ENCODE measurements at places on chromosomes 7 and 10. TPM values are rescaled to one million over a fixed set of nuclear protein-coding genes. Genes with fewer than 3 reads are reported as not detected.

GRCh38 chr7:66720561-66720960 is 20.0 kb upstream of the RABGEF1 start:
- DNase-seq = no peak

- no peak for DNase-seq
These were observed 167.8 kb upstream of the MYO3A start for GRCh38 chr10:25766213-25766612.

Gene PALD1
- total RNA-seq = 3.4 TPM

Gene FGL2
- 1.6 TPM for total RNA-seq

DNA sequence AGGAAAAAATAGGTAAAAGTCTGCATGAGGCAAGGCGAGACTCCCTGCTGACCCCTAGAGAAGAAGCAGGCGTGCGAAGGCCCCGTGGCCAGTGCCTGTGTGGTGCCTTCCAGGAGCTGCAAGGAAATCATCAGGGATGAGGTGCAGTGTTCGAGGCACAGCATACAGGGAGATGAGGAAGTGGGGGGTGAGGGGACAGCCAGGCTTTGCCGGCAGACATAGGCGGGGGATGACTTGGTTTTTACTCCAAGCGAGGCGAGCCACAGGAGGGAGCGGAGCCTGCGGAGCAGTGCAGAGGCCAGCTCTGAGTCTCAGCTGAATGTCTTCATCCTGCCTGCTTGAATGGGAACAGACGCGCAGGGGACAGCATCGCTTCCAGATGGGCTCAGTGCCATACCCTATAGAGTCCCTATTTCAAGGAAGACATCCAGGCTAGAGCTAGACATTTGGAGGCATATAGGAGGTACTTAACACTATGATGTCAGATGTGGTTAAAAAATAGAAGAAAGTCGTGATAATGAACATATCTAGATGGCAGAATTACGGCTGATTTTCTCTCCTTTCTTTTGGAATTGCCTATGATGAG is 49.5 kb downstream of the TCERG1L start:
- no peak for DNase-seq

- no peak for DNase-seq
These were observed 24.1 kb downstream of the AGAP3 start for GRCh38 chr7:151110236-151110940.

Gene IGF2BP3
- total RNA-seq = 0.97 TPM

DNA sequence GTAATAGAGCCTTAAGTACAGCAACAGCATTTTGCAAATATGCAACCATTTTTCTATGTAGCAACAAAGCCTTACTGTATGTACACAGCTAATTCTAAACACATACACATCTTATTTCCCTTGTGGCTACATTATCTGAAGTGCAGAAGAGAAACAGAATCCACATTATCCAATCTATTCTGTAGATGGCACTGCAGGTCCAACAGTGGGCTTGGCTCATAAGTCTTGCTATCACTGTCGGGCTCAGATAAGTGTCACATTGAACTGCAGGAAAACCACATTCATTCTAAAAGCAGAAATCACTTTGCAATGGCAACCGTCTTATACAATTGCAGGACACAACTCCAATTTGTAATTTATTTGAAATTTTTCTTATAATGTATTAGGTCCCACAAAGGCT is 109.8 kb upstream of the NOBOX start:
- DNase-seq = no peak

Gene INMT
- 4.3 TPM for total RNA-seq

DNA sequence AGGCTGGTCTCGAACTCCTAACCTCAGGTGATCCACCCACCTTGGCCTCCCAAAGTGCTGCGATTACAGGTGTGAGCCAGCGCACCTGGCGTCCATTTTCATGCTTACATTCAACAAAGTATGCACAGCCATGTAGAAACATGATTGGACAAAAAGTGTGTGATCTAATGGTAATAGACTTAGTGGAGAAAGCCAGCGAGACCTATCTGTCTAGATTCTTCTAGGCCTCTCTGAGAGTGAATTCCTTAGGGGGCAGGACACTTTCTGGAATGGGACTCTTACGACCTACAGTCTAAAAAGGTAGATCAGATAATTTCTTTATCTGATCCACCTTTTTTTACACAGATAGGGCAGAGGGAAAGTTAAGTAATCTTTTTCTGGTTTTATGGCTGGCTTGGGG is 46.3 kb upstream of the SDK1 start:
- DNase-seq = no peak

DNA sequence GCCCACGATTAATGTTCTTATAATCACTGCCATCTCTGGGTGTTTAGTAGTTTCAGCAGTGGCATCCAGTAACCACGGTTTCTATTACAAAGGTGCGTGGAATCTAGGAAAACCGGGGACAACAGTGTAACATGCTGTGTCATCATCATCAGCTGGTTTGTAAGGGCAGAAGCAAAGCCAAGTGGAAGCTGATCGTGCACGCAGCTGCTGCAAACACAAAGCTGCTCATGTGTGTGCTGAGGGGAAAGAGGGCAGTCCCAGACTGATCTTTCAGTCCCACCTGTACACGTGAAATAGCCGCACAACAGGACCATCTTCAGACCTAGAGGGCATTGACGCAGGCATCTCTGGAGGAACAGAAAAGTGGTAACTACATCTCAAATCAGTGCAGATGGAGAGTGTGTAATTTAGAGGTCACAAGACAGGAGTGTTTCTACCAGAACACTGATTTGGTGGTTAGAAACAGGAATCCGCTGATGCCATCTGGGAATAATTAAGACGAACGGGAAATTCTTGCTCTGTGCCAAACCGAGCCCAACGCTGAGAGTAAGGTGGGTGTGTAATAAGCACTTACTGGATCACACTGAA is 13.4 kb downstream of the ANKRD16 start:
- DNase-seq = no peak

- DNase-seq = no peak
These were observed 301.3 kb upstream of the BMPER start for GRCh38 chr7:33604056-33604455.

DNA sequence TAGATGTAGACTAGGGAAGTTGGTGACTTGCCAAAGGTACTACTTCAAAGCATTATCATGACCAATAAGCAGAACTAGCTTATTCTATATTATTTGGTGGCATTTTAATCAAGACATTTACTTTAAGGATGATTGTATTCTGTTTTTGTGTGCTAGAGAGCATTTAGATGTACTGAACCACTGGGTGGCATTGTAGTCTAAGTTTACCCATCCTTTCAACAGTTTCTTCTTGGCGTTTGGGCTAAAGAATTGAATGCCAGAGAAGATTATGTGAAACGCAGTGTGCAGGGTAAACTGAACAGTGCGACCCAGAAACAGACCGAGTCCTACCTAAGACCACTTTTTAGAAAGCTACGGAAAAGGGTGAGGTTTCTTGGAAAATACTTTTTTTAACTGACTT is 26.8 kb downstream of the PRPF18 start:
- DNase-seq = no peak

DNA sequence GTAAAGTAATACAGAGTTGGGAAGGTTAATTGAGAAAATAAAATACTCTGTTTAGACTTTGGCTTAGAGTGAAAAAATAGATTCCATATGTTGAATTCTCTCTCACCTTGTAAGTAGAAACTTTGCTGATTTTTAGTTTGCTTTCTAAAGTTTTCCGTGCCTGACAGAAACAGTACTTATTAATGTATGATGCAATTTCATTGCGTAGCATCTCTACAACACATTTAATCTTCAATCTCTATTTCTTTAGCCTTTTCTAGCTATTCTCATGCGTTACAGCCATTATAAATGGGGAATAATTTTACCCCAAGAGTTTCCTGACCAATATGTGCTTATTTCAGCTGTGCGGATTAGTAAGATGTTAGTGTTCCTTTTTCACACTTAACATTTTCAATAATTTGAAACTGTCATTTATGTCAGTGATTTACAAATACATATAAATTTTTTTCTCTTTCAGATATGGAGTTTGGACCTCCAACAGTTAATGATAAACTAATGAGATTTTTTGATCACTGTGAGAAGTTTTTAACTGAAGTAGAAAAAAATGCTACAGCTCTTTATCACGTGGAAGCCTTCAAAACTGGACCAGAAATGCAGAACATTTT is 3.3 kb downstream of the MINPP1 start:
- DNase-seq = no peak

Gene NKX2-3
- total RNA-seq = 0.28 TPM

DNA sequence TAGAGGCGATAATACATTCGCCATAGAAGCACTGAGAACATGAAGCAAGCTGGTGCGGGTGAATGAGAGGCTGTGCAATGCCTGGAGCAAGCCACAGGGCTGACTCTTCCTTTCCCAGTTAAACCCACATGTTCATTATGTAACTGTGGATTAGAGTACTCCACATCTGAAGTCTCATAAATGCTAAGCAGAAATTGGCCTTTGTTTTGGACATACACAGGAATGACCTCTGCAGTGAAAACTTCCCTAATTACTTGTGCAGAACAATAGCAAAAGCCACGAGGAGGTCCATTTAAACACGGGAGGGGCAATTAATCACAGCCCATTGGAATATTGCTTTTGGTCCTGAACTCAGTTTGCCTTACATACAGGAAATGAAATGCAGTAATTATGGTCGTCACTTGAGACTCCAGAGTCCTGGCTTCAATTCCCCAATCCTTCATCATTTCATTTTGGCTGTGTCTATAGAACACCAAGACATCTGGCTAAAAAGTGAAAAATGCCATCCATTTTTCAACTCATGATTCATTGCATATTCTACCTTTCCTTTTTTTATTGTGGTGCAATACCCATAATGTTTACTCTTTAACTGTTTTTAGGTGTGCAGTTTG is 78.7 kb upstream of the CXCL12 start:
- DNase-seq = no peak

Gene EPHA1
- total RNA-seq = 9.0 TPM

- DNase-seq = no peak
These were observed 19.0 kb downstream of the PIK3AP1 start for GRCh38 chr10:96701265-96701664.

GRCh38 chr10:47008769-47009168 is 97.5 kb downstream of the PTPN20 start:
- DNase-seq = no peak

Gene PDK4
- total RNA-seq = 26.0 TPM

Measured in pancreas (tissue), 10 donors.